ENCODE measurements at places on chromosomes 1 and 21.

- DNase-seq: no peak
These were observed 46.1 kb downstream of the KDM1A start for GRCh38 chr1:23065385-23065784.

DNA sequence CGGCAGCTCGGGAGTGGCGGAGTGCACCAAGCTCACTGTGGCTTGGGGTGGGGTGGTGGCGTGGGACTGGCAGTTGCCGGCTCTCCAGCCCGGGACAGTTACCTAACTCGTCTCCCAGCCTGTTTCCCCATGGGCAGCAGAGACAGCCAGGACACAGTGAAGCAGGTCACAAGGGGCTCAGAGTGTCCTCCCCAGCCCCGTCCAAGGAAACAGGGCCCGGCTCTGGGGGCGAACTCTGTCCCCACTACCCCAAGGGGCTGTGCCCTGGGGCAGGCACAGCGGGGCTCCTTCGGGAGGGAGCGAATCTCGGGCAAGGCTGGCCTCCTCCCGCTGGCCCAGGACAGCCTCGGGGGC lies 759 bp downstream of the GPR157 start:
- no peak for DNase-seq

DNA sequence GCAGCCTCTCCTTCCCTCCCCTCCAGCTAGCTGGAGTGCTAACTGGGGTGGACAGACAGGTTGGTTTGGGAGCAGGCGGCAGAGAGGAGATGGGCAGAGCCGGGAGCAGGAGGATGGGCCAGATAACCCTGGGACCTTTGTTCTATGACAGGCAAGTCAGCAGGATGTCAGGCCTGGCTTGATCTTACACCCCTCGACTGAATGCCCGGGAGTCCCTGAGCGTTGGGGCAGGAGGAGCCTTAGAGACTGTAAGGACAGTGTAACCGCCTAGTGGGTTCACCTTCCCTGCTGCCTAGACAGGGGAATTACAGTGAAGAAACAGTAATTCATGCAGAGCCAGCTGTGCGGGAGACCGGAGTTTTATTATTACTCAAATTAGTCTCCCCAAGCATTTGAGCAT lies 60.2 kb downstream of the MDM4 start:
- DNase-seq: no peak

DNA sequence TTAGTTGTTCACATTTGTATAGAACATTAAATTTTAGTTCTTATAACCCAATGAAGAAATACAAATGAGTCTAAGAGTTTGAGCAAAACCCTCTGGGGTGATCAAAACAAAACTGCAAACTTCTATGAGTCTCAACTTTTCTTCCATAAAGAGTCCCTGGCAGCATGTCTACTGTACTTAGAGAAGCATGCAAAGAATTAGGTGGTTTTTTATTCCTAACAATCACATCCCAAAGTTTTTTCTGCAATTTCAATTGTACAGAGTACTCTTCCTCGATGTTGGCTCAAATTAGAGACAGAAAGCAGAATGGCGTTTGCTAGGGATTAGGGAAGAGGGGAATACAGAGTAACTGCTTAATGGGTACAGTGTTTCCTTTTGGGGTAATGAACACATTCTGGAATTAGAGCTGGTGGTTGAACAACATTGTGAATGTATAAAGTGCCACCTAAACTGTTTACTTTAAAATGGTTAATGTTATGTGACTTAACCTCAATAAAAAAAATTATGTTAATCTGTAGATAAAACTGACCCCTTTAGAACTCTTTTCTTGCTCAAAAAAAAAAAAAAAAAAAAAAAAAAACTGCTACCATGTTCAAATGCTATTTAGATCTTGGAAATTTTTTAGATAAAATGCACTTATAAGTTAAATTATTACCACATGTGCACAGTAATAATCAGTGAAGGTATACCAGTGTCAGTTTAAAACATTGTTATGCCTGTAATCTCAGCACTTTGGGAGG lies 4.8 kb downstream of the RC3H1 start:
- no peak for DNase-seq

DNA sequence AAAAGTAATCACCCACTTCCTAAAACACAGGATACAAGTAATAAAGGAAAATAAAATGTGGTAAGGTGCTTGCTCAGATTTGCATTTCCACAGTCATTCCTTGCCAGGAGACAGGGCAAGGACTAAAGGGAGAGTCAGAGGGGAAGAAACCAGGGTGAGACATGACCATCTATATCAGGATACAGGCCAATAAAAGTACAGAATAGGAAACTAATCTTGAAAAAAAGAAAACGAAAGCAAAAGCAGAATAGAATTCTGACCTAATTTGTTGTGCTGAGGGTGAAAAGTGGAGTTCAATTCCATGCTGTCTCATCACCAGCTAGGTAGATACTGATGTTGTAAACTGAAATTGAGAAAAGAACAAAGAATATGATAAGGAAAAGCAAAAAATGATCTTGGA lies 27.3 kb downstream of the JMJD4 start:
- no peak for DNase-seq

- DNase-seq: no peak
These were observed 36.6 kb downstream of the HUNK start for GRCh38 chr21:31909153-31910073.

GRCh38 chr1:43527111-43527878 lies 3.4 kb upstream of the PTPRF start:
- DNase-seq: no peak

GRCh38 chr1:226606311-226607267 lies 58.0 kb downstream of the STUM start:
- no peak for DNase-seq
